ENCODE measurements at places on chromosomes 6 and 20.

- DNase-seq = no peak
Measured at GRCh38 chr20:1815502-1816085, 79.6 kb upstream of the SIRPA start.

GRCh38 chr6:124283486-124283885 is 479.8 kb downstream of the NKAIN2 start:
- DNase-seq = no peak

- no peak for DNase-seq
Measured at GRCh38 chr20:22752324-22752723, 168.0 kb upstream of the FOXA2 start.

GRCh38 chr6:143482593-143482992 is 28.9 kb downstream of the FUCA2 start:
- no peak for DNase-seq

DNA sequence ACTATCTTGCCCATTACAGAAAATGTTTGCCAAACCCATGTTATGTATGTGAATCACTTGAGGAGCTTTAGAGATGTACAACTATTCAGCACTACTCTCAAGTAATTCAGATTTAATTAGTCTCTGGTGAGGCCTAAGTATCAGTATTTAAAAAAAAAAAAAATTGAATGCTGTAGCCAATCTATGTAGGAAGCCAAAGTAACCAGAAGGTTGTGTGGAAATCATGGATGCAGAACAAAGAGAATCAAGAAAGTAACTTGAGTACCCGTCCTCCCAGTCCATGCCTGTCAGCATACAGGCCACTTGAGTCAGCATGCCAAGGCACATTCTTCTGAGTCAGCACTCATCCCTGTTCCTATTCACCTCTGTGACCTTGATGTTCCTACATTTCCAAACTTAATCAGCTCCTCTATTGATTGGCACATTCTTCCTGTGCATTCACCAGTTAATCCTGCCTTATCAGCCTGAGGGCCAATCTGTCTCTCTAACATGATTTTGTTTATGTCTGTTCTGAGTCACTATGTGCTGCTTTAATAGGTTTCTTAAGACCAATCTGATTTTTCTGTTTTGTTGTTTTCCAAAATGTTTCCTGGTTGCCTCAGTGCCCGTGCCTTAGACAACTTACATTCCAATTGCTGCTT is 165.6 kb downstream of the KCNQ5 start:
- DNase-seq = no peak

GRCh38 chr20:33689973-33690372 is 3.8 kb upstream of the E2F1 start:
- no peak for DNase-seq

GRCh38 chr6:99350573-99350972 is 1.1 kb upstream of the FAXC start:
- DNase-seq = peak; percentile 60

DNA sequence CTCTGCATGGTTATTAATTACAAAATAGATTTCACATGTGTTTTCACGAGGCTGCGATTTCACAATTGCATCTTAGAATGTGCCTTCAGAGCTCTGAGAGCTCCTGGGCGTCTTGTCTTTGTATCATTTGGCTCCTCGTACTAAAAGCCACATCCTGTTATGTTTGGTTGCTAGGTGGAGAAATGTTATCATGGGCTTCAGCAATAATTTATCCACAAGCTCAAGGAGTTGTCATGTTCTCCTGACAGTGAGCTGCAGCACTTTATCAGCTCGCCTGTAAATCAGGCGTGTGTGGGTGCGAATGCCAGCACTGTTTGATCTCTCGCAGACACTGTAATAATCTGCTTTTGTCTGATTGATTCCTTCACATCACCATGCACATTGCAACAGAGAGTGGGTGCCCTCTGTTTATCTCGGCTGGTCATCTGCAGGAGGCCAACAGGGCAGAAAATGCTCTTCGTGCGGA is 218.6 kb upstream of the ZFP64 start:
- DNase-seq = no peak

DNA sequence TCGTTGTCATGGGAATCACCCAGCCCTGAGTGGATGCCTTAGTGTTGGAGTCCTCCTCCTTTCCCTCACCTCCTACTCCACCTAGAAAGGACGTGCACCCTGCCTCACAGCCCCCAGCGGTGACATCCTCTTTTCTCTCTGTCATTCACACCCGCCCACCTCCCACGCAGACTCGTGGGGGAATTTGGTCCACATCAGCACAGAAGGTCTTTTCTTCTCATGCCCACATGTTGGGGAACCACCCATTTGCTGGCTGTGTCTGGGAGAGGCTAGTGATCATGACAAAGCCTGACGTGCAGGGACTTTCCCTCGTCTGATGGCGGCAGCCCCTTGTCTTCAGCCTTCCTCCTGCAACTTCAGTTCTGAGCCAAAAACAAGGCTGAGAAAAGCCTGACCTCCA is 96.0 kb upstream of the CNKSR3 start:
- no peak for DNase-seq

DNA sequence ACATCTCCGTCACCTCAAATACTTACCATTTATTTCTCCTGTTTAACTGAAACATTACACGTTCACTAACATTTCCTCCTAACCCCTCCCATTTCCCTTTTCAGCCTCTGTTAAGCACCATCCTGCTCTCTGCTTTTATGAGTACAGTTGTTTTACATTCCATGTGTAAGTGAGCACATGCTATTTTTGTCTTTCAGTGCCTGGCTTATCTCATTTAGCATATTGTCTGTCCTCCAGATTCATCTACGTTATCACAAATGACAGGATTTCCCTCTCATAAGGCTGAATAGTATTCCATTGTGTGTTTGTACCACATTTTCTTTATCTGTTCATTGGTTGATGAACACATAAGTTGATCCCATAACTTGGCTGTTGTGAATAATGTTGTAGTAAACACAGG is 22.7 kb downstream of the TAF11 start:
- no peak for DNase-seq

GRCh38 chr20:38216201-38216600 is 44.3 kb downstream of the KIAA1755 start:
- no peak for DNase-seq

GRCh38 chr20:56843817-56844216 is 214.7 kb downstream of the TFAP2C start:
- DNase-seq = no peak

- no peak for DNase-seq
Measured at GRCh38 chr20:3716195-3716834, 3.9 kb upstream of the SIGLEC1 start.

DNA sequence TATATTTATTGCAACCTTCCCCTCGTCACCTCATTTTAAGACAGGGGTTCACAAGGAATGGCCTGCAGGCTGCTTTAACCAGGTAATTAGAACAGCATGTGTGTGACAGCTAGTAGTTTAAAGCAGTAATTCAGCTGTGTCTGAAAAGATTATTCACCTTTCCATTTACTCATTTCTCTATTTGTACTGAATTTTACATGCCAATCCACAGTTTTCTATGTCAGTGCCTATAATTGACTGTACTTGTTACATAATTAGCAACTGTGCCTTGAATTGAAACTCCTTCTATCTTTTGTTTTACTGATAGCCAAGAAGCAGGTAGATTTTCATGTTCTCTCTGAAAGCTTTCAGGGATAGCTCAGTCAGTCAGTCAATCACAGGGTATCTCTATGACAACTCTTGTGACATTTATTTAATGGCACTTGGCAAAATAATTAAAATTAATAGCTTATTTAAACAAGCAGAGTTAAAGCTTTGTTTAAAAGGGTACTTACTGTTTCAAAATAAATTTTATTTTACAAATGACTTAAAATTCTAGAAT is 214.0 kb downstream of the ZFAND3 start:
- no peak for DNase-seq

- DNase-seq = no peak
Measured at GRCh38 chr6:139742671-139743070, 368.2 kb upstream of the CITED2 start.

DNA sequence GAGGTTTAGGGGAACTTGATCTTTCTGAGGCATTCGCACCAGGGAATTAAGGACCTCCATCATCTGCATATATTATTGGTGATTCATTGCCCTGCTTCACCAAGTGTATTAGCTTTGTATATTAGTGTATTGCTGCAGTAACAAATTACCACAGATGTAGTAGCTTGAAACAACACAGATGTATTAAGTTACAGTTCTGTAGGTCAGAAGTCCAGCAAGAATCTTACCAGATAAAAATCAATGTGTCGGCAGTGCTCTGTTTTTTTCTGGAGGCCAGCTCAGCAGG is 65.8 kb downstream of the HMGN3 start:
- DNase-seq = no peak

Data from DMS79 treated with DMSO at 0.1 percent for 48 hours (cell line).